HL-60 (cell line): ENCODE measurements at places on chromosomes 4 and X.

DNA sequence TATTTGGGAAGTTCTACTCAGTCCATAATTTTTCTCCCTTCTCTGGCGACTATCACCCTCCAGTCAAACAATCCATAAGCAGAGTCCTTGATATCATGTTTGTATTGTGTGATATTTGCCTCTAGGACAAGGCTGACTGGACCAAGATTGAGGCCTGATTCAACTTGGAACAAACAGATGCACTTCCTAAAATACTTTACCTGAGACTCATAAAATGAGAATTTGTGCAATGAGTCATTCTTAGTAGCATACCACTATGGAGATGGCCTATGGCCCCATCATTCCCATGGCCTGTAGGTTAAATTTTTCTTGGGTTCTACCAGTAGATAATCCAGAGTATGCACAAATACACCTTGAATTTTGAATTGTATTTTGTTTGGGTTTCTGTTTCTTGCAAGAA lies 74.2 kb upstream of the DMD start:
- DNase-seq = no peak

GRCh38 chrX:68462653-68463052 lies 29.4 kb upstream of the OPHN1 start:
- DNase-seq = no peak

- DNase-seq = no peak
Measured at GRCh38 chr4:134147941-134148340, 53.6 kb downstream of the PABPC4L start.

GRCh38 chr4:140926672-140927071 lies 170.5 kb upstream of the TBC1D9 start:
- DNase-seq = no peak

- no peak for DNase-seq
Measured at GRCh38 chr4:88005946-88006345, 1.5 kb upstream of the PKD2 start.
